Activated CD4-positive, alpha-beta T cell treated with anti-CD3 and anti-CD28 coated beads for 24 hours (primary cell): ENCODE measurements at places on chromosomes 1 and 21.

GRCh38 chr1:64082459-64082858 lies 121.0 kb upstream of the UBE2U start:
- no peak for DNase-seq

DNA sequence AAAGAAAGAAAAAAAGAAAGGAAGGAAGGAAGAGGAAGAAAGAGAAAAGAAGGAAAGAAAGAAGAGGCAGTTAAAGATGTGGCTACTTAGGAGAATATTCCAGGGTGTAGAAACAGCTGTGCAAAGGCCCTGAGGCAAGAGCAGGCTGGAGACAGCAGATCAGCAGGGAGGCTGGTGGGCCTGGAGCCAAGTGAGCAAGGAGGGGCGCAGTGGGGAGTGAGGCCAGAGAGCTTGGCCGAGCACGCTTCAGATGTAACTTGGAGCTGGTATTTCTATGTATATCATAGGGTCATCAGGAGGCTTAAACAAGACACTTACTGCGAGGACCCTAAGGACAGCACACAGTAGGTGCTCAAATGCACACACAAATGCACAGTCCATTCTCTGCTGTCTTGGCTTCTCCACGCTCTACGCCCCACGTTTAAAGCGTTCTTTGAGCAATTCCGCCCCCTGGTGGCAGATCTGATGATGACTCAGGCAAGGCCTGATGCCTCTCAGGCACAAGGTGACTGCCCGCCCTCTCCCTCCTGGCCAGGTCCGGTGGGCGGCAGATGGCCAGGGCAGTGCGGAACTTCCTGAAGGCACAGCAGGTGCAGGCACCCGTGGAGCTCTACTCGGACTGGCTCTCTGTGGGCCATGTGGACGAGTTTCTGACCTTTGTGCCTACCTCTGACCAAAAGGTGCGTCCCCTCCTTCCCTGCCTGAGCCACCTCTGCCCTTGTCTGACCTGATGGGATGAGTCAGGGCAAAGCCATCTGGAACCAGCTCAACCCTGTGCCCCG lies 11.9 kb upstream of the PADI3 start:
- peak; percentile 88 for DNase-seq

DNA sequence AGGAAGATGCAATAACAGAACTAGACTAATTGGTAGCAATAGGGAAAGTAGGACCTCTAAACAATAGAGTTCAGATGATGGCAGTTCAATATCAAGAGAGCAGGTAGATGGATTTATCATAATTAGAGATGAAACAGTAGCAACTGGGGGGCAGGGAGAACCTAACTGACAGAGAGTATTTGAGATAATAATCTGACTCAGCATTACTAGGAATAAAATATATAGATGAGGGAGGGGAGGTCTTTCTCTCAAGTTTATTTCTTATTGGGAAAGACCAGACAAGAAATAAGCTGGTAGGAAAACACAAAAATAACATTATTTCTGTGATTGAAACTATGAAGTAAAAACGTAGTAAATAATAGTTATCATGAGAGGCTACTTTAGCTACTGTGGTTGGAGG lies 1656.7 kb upstream of the B3GALT2 start:
- DNase-seq, result no peak

DNA sequence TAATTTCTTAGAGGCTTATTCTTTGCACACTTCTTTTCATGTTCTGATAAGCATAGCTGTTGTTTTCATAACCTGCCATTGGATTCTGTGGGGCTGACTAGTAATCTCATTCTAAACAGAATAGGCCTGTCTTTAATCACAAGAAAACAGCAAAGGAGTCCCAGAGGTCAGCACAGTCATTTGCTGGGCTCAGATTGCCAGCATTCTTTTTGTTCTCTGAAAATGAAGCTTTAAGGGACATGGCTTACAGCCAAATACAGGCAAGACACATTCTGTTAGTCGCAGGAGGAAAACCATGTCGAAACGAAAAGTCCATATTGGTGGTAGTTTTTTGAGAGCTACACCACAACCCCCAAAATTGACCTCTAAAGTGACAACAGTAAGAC lies 75.0 kb downstream of the MRPS6 start:
- DNase-seq, result no peak

GRCh38 chr1:38814984-38815464 lies 44.5 kb downstream of the RRAGC start:
- DNase-seq, result no peak

- no peak for DNase-seq
These were observed 63.3 kb downstream of the PBX1 start for GRCh38 chr1:164622068-164622845.

DNA sequence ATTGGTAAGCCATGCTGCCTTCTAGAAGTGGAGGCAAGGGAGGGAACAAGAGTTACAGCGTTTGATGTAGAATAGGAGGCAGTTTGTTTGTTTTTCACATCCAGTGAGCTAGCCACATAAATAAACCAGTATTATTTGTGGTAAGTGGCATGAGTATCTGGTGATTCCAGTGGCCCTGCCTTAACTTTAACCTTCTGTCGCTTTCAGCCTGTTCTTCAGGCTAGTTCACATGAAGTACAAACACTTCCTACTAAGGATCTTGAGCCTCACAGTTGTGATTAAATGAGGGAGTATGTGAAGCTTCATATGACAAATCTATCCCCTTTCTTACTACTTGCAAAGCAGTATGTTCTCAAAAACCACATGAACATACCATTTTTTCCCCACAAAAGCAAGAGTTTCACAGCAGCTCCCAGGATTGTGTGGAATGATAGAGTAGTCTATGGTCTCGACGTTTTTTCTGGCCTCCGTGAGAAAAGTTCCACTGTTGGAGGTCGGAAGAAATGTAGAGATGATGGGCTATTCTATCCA lies 59.5 kb downstream of the PHACTR4 start:
- DNase-seq, result no peak

DNA sequence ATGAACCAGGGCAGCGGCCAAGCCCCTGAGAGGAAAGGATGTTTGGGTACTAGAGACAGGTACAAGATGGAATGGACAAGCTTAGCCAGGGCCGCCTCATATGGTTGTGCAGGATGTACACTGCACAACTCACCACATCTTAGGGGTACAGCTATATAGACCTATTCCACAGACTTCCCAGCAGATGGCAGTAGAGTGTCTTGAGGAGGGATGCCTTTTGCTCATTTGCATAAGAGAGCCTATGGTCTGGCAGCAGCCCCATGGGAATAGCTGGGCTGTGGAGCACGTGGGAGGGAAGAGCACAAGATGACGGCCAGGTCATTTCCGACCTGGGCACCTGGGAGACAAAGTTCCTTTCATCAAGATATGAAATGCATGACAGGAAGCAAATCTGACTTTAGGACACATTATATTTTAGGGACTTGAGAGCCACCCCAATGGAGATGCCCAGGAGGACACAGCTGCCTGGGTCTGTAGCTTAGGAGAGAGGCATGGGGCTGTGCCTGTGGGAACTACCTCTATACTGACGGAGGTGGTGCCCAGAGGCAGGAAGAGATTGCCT lies 215.5 kb downstream of the KCNJ6 start:
- no peak for DNase-seq

- DNase-seq, result no peak
These were observed 163.8 kb downstream of the EIF4G3 start for GRCh38 chr1:21012937-21013336.

- DNase-seq, result no peak
These were observed 2.1 kb downstream of the HMGN1 start for GRCh38 chr21:39346671-39347331.

DNA sequence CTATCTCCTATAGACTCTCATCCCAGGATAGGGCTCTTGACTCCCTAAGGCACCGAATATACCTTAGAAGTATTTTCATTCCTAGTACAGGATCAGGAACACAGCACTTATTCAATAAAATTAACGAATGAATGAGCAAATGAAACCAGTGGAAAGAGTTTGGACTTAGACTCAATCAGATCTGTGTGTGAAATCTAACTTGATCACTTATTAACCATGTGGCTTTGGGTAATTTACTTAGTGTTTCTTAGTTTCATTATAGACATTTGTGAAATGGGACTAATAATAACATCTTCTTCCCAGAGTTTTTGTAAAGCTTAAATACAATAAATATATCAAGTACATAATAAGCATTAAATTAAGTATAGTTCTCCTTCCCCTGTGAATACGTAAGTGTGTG lies 230.1 kb downstream of the ADGRL2 start:
- DNase-seq, result no peak

- DNase-seq, result no peak
These were observed 17.4 kb downstream of the ZZZ3 start for GRCh38 chr1:77664939-77665516.

DNA sequence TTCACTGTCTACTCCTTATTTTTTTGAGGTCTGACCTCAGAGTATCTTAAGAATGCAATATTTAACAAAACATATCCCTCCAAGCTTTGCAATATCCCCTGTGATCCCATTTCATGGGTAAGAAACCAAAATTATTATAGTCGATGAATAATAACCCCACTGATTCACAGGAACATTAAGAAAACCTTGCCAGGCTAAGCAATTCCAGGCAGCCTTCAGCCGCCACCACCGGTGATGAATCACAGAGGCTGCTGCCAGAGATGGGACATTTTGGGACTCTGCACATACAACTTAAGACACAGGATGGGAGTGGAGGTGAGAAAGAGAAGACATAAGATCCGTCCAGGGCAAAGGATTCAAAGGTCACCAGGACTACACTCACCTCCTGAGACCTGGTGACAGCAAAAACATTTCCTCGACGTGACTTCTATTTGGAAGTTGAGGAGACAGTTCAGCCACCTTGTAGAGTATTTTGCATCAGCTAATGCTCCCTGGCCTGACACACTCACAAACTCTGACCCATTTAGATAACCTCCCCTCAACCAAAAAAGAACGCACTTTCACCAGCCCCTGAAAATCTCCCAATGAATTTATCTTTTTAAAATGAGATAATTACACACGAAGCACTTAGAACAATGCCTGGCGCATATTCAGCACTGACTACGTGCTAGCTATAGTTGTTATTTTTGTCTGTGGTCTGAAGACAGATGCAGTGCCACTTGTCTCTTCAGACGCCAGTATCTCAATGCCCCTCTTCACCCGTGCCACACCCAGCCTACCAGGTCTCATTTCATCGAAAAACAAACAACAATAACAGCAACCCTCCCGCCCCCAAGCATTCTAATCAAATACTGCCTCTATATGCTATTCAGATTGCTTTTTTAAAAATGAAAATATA lies 17.8 kb upstream of the OVAAL start:
- DNase-seq, result no peak

- DNase-seq, result peak; percentile 50
These were observed 6.2 kb downstream of the S100A7A start for GRCh38 chr1:153422450-153423068.
